Activated CD4-positive, CD25-positive, alpha-beta regulatory T cell (primary cell): ENCODE measurements at places on chromosomes 16 and 17.

- no peak for DNase-seq
Measured at GRCh38 chr17:77365584-77366186, 224.9 kb downstream of the SEC14L1 start.

DNA sequence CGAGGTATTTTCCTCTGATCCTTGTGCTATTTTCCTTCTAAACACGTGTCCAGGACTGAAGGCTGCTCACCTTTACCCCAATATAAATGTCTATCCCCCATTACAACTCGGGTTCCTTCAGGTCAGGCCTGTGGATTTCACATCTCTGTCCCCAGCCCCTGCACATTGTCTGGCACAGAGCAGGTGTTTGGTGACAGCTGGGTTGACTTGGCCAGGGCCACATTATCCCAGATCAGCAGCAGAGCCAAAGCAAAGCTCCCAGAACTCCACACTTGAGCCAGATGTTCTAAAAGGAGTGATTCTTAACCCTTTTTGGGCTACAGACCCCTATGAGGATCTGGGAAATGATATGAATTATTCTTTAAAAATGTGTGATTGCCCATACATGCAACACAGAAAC is 18.0 kb upstream of the SPATA32 start:
- no peak for DNase-seq

- DNase-seq: no peak
Measured at GRCh38 chr16:86899757-86900156, 321.4 kb downstream of the FOXL1 start.

- no peak for DNase-seq
Measured at GRCh38 chr16:57884655-57885133, 82.4 kb upstream of the KIFC3 start.

GRCh38 chr17:75983501-75984181 is 4.6 kb downstream of the TEN1 start:
- no peak for DNase-seq

- no peak for DNase-seq
Measured at GRCh38 chr17:70447588-70447987, 278.3 kb downstream of the KCNJ2 start.

- DNase-seq: no peak
Measured at GRCh38 chr17:10144982-10145381, 53.4 kb downstream of the GAS7 start.

- DNase-seq: no peak
Measured at GRCh38 chr17:28394337-28395116, 11.5 kb downstream of the SLC46A1 start.

GRCh38 chr16:47815655-47816054 is 340.1 kb downstream of the ABCC12 start:
- no peak for DNase-seq

DNA sequence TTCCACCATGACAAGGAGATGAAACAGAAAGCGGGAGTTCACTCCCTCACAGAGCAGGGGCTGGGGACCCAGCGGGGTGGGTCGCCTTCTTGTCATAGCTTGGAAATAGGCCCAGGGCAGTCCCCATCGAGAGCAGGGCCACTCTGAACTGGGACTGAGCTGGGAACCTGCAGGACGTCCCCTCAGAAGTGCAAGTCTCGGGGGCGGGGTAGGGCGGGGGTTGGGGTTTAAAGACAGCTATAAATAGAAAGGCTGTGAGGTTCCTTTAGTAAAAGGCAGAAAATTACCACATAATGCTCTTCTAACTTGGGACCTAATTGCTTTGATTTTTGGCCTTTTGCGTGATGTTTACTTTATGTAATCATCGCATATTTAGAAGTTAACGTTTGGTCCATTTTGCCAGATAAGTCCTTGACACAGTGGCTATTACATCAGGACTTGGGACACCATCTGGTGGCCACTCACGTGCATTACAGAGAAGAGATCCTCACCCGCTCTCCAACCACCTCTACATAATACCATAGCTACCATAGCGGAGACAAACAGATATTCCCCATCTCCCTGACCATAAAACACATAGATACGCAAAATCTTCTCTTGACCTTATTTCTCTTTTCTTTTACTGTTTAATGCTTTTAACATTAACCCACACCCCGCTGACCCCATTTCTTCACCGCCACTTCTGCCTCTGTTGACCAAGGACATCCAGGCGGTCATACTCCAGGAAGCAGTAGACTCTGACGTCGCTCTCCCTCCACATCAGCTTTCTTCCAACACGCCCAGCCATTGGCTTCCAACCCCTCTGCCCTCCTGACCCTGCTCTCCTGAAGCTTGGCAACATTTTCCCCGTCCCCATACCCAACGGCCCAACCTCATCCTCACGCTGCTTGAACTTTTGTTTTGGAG is 27.5 kb upstream of the PIK3R6 start:
- no peak for DNase-seq

DNA sequence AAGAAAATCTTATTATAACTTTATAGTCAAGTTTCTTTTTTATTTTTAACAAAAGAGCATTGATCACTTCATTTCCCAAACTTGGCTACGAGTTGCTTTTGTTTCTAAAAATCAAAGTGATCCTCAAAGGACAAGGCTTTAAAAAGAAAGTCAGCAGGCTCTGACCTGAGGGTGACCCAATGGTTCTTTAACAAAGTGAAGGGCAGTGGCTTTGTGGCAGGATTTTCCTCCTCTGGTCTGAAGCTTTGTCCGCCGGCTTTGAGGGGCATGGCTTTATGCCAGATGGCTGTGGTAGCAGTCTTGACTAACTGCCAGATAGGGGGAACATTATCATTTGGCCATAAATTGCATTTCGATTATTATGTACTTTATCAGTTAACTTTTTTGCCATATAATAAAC is 28.5 kb downstream of the IQCK start:
- no peak for DNase-seq
